ENCODE measurements at places on chromosomes 4 and X.

DNA sequence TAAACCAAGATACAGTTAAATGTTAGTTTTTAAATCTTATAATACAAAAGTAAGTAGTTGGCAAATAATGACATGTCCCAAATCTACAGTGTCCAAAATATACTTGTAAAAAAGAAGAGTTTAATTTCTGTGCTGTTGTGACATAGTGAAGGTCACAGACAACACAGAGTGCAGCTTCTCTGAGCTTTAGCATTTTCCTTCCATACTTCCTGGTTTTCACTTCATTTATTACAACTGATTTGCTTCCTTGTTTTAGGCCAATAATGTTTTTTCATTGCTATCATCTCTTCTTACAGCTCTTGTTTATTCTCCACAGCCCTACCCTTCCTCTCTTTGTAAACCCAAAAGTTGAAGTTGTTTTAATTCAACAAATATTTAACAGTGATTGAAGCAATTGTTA lies 132.4 kb upstream of the TET2 start:
- ATAC-seq: no peak

- no peak for ATAC-seq
Observed at GRCh38 chrX:48890296-48890925, 7.2 kb downstream of the TIMM17B start.

DNA sequence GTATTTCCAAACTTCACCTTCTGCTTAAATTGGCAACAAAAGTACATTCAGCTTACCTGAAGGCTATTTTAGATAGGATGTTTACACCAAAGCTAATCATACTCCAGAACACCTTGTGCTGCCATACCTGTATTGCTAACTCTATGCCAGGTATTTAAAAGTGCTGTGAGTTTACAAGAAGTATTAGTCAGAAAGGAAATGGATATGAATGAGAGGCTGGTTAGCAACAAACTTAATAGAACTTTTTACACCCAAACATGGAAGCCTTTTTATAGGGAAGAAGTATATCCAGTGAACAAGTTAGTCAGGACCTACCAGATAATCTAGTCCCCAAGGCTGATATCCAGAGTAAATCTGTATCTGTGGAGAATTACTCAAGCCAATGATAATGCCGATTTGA lies 131.2 kb upstream of the SPRY1 start:
- no peak for ATAC-seq

DNA sequence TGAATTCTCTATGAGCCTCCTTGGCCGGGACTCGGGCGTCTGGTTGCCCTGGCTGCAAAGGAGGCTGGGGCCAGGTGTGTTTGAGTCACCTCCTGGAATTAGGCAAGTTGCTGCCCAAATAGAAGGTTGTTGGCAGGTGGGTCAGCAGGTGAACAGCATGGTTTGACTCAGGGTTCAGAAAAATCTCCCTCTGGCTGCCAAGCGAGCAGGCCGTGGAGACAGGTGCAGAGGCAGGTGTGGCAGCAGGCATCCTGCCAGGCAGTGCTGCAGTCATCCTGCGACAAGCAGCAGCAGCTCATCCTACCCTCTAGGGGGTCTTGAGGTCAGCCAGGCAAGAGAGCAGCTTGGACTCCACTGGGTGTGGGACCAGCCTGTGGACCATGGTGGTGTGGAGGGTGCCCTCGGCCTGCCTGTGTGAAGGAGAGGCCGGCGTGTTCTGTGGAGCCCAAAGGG lies 8.2 kb downstream of the MSANTD1 start:
- no peak for ATAC-seq

All from activated CD4-positive, CD25-positive, alpha-beta regulatory T cell treated with anti-CD3 and anti-CD28 coated beads, Interleukin-2, amount 50 U/mL, for 24 hours (primary cell).